Stimulated activated CD8-positive, alpha-beta memory T cell treated with anti-CD3 and anti-CD28 coated beads, Interleukin-4, amount 100 ng/mL, for 1 hour (primary cell): ENCODE measurements at places on chromosomes 16 and 17.

DNA sequence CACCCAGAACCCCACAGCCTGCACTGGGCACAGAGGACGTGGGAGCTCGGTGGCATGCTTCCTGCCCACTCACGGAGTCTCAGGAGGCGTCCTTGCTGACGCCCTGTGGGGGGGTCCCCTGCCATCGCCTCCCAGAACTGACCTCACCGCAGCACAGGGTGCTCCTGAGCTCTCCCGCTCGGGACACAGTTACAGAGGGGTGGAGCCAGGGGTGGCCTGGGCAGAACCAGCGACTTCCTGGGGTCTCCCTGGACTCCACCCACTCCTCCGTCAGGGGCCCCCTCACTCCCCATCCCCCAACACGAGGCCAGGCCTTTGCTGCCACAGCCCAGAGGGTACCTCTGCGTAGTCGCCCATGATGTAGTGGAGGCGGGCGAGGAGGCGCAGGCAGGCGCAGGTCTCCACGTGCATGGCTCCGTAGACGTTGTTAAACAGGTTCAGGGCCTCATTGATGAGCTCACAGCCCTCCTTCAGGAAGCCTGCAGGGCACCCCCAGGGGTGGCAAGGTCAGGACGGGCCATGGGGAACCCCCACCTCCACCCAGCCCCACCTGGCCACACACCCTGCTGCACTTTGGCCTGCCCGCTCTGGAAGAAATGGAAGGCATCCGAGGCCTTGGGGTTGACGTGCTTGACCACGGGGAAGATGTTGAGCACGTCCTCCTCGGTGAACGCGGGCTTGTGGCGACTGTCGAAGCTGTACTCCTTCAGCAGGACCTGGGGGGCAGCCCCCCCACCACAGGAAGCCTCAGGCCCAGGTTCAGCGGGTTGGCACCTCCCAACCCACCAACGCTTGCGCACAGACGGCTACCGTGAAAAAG is 17.8 kb downstream of the CLUH start:
- no peak for DNase-seq

- no peak for DNase-seq
Measured at GRCh38 chr16:25258861-25259179, 1.2 kb upstream of the ZKSCAN2 start.

GRCh38 chr17:66675273-66675990 is 159.5 kb upstream of the CACNG5 start:
- DNase-seq = no peak

GRCh38 chr17:81033535-81034167 is 1.3 kb upstream of the BAIAP2 start:
- no peak for DNase-seq

- DNase-seq = no peak
Measured at GRCh38 chr16:35744084-35744483, 2284.7 kb downstream of the TP53TG3F start.

GRCh38 chr17:55743103-55743679 is 7.7 kb upstream of the PCTP start:
- no peak for DNase-seq

DNA sequence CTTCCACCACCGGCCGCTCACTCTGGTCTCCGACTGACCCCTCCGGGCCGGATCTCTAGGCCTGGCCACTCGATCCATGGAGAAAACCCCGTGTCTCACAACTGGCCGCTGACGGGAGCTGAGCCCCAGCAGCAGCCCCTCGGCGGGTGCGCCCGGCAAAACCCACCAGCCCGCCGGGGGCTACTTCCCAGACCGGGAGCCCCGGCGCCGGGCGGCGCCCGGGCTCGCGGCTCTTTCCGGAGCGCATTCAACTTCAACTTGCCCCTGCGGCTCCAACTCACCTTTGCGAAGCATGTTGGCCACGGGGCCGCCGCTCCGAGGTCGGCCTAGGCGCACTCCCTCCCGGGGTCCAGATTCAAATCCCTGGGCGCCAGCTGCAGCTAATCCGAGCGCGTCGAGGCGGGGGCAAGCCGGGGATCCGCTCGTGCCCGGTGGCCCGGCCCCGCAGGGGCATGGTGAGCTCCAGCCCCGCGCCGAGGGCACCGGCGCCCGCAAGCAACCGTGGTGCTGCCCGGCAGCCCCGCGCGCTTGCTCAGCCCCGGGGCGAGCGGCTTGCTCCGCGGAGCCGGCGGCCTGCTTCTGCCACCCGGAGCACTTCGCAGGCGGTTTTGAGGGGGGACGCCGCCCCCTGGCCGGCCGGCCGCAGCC is 438 bp downstream of the RTN4RL1 start:
- DNase-seq = no peak

DNA sequence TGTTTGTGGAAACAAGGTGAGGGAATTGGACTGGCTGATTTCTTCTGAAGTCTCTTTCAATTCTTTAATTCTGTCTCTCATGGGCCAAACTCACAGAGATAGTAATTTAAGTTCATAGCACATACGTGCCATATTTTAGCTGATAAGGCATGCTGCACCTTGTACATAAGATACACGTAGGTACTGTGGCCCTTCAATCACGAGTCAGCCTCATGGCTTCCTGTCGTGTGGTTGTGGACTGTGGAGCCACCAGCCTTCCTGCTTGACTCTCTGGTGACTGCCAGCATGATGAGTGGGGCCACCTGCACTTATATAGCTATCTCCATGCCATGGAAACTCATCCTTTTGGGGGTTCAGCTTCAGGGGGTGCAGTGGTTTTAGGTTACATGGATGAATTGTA is 25.1 kb downstream of the KSR1 start:
- DNase-seq = peak; percentile 19
